Stimulated activated CD4-positive, alpha-beta T cell treated with anti-CD3 and anti-CD28 coated beads, TNF-alpha, amount 100 ng/mL, for 24 hours (primary cell): ENCODE measurements at places on chromosomes 1 and 21.

DNA sequence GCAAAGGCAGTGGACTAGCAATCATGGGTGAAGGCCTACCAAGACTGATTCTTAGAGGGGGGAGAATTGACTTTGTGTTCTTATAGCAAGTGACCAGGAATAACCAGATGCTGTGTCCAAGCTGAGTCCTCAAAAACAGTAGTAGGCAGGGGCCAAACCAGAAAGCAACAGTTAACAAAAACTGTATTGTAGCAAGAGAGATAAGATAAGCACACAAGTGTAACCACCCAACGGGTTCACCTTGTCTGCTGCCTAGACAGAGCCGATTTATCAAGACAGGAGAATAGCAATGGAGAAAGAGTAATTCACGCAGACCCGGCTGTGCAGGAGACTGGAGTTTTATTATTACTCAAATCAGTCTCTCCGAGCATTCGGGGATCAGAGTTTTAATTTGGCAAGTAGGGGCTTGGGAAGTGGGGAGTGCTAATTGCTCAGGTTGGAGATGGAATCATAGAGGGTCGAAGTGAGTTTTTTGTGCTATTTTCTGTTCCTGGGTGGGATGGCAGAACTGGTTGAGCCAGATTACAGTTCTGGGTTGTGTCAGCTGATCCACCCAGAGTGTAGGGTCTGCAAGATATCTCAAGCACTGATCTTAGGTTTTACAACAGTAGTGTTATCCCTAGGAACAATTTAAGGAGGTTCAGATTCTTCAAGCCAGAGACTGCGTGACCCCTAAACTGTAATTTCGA is 8.3 kb upstream of the CSRP1 start:
- DNase-seq, result no peak

GRCh38 chr1:214282630-214283242 is 1.8 kb downstream of the SMYD2 start:
- DNase-seq, result no peak

- no peak for DNase-seq
Observed at GRCh38 chr21:18368205-18368604, 35.4 kb downstream of the TMPRSS15 start.

GRCh38 chr1:27658951-27659496 is 13.0 kb downstream of the IFI6 start:
- peak; percentile 26 for DNase-seq

- DNase-seq, result no peak
Observed at GRCh38 chr1:61079898-61080336, 2.4 kb upstream of the NFIA start.

- no peak for DNase-seq
Observed at GRCh38 chr1:155092131-155092530, 13.5 kb downstream of the EFNA3 start.

DNA sequence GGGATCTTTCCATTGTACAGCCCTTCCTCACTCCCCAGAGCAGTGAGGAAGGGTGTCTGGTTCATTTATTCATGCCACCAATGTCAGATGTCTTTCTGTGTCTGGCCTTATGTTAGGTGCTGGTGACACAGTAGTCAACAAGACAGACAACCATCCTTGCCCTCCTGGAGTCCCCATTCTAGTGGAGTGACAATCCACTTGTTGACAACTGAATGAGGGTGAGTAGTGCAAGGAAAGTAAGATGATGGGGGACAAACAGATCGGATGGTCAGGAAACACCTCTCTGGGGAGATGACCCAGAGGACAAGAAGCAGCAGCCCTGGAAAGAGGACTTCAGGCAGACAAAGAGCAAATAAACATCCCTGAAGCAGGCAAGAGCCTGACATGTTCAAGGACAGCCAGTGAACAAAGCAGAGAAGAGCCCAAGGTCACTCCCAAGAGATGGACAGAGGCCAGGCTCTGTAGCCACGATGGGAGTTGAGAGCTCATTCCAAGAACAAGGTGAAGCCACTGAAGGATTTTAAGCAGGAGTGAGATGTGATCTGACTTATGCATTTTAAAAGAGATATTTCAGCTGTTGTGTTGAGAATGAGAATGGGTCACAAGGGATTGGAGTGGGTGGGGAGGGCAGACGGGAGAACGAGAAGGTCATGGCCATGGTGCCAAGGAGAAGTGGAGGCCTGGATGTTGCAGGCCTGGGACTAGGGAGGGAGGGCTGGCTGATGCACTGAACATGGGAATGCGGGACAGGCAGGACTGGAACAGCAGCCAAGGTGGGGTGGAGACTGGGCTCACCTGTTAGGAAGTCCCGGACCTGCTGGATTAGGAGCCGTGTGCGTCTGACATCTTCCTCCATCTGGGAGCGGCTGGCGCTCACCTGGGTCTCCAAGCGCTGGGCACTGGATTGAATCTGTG is 30.2 kb downstream of the LAMB3 start:
- DNase-seq, result no peak

DNA sequence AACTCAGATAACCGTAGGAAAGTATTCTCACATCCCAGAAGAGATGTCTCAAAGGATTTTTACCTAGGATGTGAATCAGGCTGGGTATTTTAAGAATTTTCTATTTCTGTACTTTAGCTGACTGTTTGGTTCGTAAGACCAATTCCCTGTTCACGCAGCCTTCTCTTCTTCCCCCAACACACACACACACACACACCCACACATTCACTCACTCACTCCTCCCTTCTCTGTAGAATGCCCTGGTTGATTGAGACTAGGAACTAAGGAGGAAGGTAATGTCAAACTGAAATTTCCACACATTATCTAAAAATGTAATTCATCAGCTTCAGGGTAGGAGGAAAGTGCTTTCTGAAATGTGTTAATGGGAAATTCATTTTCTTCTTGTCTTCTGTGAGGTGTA is 43.5 kb downstream of the ELAVL4 start:
- DNase-seq, result no peak

GRCh38 chr1:240497908-240498307 is 114.0 kb downstream of the GREM2 start:
- DNase-seq, result no peak

DNA sequence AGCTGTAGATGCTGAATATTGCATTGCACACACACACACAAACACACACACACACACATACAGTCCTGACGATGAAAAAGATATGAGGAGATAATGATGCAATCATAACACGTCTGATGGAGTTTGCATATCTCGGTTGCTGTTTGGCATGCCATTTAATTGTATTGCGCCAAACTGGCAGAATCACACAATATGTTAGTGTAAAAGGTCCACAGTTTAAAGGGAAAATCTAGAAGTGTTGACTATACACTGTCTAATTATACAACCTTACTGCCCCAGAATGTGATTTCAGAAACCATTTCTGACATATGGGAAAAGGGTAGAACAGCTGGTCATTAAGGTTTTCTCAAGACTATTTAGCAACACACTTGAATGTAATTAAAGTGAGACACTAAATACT is 123.7 kb upstream of the PROX1 start:
- DNase-seq, result no peak

DNA sequence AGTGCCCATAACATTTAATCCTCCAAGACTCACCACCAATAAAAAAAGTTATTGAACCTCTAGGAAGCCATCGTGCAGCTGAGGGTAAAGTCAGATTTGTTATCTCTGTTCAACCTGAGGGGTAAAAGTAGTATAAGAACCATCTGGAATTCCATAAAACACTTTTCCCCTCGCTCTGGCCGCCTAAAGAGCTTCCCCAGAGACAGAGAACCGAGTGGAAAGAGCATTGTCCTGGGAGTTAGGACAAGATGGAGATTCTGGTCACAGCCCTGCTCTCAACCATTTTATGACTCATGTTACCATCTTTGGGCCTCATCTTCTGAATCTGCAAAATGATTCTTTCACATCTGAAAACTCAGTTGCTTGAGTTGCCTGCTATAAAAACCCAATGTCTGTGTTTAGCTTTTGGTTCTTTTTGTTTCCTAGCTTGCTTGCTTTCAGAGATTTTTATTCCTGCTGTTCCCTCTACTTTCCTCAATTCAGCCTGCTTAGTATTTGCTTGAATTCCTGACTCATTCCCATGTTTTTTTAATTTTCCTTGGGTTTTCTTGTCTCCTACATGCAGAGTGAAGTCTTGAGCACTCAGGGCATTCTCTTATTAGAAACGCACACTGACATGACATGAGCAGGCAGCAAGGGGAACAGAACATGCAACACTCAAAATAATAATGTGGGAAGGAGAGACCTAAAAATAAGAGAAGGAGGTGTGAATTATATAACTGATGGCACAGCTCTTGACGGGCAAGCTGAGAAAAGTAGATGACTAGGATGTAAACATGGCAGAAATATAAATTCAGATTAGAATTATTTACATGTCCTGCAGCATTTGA is 1.7 kb downstream of the EPHX4 start:
- DNase-seq, result no peak

- DNase-seq, result no peak
Observed at GRCh38 chr1:230647321-230647720, 5.0 kb downstream of the COG2 start.

GRCh38 chr21:18007121-18007520 is 188.0 kb upstream of the C21orf91 start:
- no peak for DNase-seq

DNA sequence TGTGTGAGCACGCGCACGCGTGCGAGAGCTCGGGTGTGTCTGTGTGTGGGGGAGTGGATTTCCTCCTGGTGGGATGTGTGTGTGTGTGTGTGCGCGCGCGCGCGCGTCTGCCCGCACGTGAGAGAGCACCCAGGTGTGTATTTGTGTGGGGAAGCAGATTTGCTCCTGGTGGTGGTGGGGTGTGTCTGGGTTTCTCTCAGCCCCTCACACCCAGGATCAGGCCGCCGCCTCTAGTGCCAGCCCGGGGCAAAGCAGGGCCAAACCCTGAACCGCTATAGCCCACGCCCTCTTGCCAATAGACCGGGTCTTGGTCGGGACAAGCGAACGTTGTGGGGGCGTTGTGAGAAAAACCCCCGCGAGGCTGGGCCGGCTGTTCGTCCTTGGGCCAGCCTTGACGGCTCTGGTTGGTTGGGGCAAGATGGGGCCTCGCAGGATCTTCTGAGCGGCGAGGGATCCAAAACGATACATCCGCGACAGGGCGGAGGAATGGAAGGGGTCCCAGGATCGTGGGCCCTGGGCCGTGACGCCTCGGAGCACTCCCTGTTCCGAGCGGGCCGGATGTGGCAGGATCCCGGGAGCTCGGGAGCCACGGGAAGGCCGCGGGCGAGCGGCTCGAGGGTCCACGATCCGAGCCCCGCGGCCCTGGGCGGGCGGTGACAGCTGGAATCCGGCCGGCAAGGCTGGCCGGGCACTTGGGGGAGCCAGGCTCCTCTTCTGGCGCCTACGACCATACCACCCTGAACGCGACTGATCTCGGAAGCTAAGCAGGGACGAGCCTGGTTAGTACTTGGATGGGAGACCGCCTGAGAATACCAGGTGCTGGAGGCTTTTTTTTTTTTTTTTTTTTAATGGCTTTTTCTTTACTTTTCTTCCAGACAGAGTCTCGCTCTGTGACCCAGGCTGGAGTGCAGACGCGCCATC is 68.2 kb downstream of the RNF187 start:
- peak; percentile 11 for DNase-seq

- no peak for DNase-seq
Observed at GRCh38 chr1:224914292-224914900, 15.1 kb upstream of the DNAH14 start.

DNA sequence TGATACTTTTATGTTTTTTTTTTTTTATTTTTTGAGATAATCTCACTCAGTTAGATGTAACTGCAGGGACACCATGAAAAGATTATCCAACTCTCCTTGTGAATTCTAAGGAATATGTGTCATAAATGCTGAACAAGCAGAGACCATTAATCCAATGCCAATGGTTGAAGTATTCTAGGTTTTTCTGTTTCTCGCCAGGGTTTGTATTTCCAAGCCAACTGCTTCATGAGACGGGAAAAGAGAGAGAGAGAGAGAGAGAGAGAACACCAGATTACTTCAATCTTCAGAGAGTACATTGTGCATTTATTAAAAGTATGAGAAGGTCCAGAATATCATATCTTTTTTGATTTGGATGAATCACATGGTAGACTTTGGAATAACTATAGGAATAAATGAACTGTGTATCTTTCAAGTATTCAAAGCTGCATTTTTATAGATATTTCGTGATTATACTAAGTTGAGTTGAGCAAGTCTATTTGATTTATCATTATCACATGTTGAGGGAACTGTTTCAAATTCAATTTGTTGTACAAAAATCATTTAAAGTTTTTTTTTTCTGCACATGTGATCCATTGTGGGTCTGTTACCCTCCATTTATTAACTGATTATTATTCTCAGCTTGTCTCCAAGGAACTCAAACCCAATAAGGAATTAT is 108.4 kb downstream of the PLA2G4A start:
- DNase-seq, result no peak

GRCh38 chr1:2379733-2380404 is 11.5 kb downstream of the MORN1 start:
- no peak for DNase-seq

- no peak for DNase-seq
Observed at GRCh38 chr21:44303490-44303981, 3.7 kb downstream of the PFKL start.

GRCh38 chr1:233433436-233434210 is 106.1 kb downstream of the MAP3K21 start:
- no peak for DNase-seq

DNA sequence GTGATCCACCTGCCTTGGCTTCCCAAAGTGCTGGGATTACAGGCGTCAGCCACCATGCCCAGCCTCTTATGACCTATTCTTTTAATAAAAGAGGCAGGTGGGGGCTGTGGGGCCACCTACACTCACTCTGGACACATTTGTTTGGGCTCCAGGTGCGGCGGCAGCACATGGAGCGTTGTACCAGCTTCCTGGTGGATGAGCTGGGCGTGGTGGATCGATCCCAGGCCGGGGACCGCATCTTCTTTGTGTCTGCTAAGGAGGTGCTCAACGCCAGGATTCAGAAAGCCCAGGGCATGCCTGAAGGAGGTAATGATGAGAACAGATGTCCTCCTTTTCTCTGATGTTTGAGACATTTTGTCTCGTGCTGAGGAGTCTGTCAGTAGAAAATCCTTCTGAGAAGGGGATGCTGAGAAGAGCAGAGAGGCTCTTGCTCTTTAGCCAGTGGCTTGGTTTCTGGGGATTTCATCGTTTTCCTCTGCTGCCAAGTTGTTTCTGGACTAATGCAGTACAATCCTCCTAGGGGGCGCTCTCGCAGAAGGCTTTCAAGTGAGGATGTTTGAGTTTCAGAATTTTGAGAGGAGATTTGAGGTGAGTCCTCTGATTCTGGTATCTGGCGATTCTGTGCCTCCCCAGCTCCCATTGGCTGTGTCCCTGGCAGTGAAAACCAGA is 17.9 kb upstream of the MIIP start:
- DNase-seq, result peak; percentile 37

- no peak for DNase-seq
Observed at GRCh38 chr21:44281801-44282200, 3.9 kb upstream of the AIRE start.
